ENCODE measurements at places on chromosomes 12 and 14.

- DNase-seq = no peak
Observed at GRCh38 chr12:9869307-9870161, at the start of gene CLEC2B. TSS of gene CLEC2B (minus strand) at chr12:9869354.

- no peak for DNase-seq
Observed at GRCh38 chr12:75011120-75011519, 198.5 kb downstream of the KCNC2 start.

GRCh38 chr12:42267413-42268190 is 29.6 kb upstream of the YAF2 start:
- no peak for DNase-seq

DNA sequence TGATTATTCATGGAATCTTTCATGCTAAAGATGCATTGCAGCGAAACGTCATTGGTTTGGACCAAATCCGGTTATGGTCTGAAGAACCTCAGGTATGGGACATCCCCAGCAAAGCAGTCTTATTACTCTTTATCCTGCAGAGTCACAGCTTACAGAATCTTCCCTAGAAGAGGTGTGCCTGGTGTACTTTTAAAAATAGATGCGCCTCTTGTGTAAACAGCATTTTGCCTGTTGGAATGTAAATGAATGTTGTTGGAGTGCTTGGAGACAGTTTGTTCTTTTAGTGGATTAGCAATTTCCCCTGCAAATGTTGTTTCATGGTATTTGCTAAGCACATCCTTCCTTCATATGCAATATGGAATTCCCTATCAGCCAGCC is 242.5 kb downstream of the ZFP36L1 start:
- DNase-seq = peak; percentile 28

GRCh38 chr14:104680806-104681688 is 8.4 kb upstream of the INF2 start:
- DNase-seq = peak; percentile 85
